ENCODE measurements at places on chromosomes 6 and 20.

GRCh38 chr6:20681243-20681684, 147.0 kb downstream of the CDKAL1 start:
- no peak for DNase-seq

DNA sequence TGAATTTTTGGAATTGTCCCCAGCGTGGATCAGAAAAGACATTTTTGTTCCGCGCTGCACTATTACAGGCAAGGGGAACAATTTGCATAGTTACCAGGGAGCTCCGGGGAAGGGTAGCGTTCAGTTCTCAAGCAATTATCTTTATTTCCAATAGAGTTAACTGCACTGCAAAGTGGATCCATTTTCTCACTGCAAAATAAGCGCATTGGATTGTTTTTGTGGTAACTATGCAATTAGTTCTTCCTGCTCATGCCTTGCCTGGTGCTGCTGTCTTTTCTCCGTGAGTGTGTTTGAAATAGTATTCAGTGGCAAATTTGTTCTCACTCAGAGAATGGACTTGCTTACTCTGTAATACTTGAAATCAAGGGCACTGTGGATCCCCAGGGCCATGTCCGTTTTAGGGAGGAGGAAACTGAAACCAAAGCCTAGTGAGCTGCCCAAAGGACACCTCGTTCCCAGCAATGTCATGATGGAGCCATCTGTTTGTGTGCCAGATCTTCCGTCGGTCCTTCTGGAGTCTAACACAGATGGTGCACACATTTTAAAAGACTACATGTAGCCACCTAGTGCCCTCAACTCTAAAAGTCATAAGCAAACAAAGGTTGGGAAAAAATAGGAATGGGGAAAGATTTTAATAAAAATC, 7.4 kb upstream of the PCK1 start:
- no peak for DNase-seq

GRCh38 chr6:139277587-139277986, 14.2 kb downstream of the TXLNB start:
- DNase-seq, result no peak

GRCh38 chr20:1856424-1856823, 38.8 kb upstream of the SIRPA start:
- DNase-seq, result no peak

DNA sequence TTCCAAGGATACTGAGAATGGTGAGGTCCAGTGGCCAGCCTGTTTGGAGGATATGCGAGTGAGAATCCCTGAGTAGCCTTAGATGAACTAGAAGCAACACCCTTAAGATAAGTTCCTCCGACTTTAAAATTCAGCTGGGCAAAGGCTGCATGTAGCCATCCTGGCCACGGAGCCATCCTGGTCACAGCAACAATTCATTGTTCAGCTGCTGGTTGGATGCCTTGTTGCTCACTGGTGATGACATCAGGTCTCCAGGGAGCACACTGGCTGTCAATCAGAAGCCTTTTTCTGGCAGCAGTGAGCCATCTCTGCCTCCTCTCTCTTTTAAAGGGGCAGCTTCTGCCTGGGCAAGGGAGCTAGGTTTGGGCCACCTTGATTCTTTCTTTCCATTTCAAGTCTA, 22.4 kb upstream of the RIMS4 start:
- DNase-seq, result no peak

DNA sequence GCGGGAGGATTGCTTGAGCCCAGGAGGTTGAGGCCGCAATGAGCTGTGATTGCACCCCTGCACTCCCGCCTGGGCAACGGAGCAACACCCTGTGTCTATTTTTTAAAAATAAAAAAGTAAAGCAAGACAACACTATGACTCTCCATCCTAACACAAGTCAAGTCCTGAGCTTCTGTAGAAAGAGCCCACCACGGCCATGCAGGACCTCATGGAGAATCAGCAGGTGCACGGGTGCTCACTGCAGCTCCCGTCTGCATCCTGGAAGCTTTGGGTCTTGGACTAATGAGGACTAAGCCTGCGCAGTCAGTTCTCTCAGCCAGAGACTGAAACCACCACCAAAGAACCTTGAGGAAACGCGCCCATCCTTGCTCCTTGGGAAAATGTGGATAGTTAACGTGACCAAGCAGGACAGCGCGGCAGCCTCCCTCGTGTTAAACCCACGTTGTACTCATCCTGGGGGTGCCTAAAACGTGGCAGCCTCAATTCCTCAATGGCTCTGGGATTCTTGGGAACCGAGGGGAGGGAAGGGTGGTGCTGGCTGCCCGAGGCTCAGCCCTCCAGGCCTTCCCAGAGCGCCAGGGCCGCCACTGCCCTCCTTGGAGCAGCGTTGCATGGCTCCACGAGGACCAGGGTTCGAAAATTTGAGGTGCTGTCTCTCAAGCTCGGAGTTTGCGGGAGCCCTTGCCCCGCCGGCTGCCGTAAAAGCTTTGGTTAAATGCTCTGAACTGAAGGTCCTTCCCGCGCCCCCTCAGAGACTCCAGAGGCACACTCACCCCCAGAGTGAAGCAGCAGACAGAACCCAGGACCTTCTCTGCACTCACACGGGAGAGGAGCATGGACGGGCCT, 29.0 kb downstream of the DLL1 start:
- no peak for DNase-seq

DNA sequence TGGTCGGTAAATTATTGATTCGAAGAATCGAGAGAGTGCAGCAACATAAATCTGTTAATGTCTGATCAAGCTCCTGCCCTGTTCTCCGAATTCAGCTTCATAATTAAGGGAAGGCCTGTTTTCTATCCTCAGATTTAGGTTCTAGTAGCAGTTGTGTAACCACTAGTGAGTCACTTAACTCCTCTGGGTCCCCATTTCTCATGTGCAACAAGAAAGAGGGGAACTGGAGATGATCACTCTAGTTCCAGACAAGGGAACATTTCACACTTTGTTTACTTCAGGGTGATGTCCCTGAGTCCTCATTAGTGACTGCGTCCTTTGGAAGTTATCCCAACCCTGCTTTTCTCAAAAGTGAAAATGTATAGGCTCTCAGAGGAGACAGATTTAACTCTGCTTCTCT, 68.1 kb upstream of the RNF146 start:
- DNase-seq, result no peak

- no peak for DNase-seq
Measured at GRCh38 chr6:45647341-45648261, 269.9 kb upstream of the SUPT3H start.

GRCh38 chr6:14216946-14217684, 99.5 kb downstream of the CD83 start:
- peak; percentile 95 for DNase-seq

DNA sequence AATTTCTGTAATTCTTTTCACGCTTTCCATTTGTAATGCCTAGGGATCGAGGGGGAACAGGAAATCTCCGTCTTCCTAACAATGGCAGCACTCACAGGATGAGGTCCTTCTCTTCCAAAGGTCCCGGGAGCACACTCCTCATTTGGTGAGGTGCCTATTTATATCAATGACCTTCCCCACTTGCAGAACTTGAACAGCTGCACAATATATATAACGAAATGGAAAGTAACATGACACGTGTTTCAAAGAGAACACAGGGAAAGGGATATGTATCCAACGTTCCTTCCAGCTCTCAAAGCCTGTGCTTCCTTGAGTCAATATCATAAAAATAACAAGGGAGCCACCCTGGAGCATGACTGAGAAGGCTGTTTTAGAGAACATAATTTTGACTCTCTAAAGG, 78.6 kb upstream of the RBM24 start:
- DNase-seq, result no peak

DNA sequence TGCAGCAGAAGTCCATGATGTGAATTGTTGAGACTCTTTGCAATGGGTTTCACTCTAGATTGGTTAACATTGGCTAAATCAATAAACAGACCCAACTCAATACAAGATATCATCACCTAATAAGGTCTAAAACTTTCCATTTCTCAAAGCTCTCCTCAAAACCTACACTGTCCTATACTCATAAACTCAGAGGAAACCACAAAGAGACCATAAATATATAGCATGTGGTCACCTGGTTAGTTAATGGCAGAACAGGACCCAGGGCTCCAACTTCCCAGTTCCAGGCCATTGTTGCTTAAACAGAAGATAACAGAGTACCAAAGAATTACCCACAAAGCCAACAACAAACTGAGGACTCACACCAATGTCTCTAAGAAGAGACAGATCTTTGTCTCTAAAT, 12.0 kb downstream of the RTN4IP1 start:
- DNase-seq, result no peak

DNA sequence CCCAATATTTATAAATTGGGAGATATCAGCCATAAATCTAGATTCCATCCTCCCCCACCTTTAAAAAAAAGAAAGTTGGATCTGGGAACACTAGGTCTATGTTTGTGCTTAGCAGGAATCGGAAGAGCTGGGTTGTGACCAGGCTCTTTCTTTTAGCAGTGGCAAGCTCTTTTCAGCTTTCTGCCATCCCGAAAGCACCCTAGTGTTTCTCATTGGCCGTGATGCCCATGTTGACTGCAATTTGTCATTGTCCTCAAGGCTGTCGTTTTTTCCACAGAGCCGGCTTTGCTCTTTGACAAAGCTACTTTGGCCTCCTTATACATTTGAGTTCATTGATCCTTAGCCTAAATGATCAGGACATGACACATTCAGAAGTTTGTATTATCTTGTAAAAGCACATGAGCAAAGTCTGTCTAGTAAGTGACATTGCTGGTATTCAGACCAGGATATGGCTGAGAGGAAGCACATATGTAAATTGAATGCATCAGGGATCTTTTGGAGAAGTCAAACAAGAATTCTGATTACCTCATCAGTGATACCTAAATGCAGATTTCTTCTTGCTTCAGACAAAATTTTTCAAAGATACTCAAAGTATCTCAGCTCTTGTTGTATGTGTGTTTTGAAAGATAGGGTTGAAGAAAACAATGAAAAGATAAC, 50.1 kb downstream of the CARMIL1 start:
- no peak for DNase-seq

DNA sequence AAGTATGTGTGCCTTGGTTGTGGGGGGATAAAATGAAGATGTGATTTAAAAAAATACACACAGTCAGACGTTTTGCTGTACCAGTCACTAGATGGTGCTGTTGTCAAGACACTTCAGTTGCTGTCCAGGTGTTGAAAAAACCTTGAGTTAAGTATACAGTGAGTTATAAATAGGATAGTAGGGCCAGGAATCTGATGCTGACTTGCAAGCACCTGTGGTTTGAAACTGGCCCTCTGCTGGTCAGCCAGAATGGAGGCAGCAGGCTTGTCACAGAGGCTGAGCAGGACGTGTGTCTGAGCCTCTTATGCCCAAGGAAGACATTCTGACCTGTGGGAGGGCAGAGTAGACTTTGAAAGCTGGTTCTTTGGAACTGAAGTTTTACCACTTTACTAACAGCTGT, 27.8 kb downstream of the RNF8 start:
- DNase-seq, result peak; percentile 58

DNA sequence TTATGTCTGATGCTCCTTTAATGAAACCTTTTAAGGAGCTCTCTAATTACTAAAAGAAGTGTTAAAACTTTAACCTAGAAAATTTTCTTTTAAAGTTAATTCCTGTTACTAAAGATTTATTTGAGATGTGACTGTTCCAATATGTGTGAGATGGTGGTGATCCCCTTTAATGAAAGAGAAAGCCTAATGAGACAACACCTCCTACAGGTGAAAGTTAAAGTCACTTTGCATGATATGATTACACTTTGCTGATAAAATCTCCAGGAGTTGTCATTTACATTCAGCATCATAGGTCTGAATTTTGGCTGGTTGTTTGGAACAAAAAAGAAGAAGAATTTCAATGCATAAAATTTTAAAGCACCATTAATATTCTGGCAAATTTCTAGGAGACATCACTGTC, 307.4 kb downstream of the TRDN start:
- no peak for DNase-seq

DNA sequence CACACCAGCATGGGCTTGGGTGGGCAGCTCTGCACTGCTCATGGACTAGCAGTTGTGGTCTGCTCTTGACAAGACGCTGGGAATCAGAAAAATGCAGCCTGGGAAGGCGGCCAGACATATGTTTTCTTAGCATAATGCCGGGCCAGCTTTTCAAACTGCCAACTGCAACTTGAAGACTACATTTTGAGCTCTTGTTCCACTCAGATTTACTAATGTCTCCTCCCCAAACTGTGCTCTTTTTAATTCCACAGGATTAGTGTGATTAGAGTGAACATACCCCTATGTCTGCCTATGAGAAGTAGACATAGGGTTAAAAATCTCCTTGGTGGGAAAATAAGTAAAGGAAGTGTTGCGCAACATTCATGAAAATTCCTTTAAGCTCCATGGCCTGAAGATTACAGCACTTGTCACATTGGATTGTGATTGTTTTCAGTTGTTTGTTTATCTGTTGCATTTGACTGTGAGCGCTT, 5.3 kb upstream of the FNDC1 start:
- DNase-seq, result no peak

GRCh38 chr6:53282234-53282633, 66.5 kb downstream of the ELOVL5 start:
- no peak for DNase-seq

DNA sequence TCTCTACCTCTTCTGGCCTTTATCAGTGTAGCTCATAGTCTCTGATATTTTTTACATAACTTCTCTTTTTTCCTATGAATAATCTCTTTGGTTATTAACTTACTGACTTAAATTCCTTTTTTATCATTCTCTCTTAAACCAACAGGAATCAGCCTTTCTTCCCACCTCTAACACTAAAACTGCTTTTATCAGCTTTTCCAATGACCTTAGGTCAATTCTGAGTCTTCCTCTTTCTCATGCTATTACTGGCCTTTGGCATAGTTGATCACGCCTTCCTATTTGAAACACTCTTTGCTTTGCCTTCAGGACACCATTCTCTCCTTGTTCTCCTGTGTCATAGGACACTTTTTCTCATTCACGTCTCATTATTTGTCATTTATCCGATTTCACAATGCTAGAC, 8.1 kb upstream of the HINT3 start:
- DNase-seq, result no peak

GRCh38 chr20:63934271-63935068, 21.7 kb downstream of the UCKL1 start:
- no peak for DNase-seq

DNA sequence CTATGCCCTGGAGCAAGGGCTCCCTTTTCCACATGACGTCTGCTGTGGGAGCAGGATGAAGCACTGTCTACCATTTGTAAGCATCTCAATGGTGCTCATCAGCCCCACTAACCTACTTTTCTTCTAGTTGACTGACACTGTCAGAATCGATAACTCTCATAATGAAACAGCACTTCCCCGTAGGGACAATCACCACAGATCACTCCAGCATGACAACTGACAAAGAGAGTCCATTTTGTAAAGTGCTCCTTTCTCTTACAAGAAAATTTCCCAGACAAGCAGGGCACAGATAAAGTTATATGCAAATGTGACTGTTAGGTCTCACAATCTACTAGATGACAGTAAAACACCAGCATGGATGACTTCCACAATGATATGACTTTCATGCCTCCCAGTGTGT, 46.4 kb downstream of the HEBP2 start:
- DNase-seq, result no peak
